ENCODE measurements at places on chromosomes 2 and 18.

DNA sequence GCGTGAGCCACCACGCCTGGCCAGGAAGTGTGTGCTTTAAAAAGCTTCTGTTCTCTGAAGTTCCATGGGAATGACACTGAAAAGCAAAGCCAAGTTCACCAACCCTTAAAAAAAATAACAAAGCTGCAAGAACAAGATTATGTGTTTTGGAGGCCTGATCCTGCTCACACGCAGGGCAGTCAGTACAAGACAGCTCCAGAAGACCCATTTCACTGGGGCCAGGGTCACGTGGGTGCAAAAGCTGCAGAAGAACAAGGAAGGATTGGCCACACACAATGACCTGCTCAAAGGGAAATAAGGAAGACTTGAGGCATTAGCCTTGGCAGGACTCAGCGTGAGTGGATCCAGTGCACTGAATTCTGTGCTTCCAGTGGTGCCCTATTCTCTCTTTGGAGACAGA is 187.9 kb downstream of the NCK2 start:
- DNase-seq: no peak

DNA sequence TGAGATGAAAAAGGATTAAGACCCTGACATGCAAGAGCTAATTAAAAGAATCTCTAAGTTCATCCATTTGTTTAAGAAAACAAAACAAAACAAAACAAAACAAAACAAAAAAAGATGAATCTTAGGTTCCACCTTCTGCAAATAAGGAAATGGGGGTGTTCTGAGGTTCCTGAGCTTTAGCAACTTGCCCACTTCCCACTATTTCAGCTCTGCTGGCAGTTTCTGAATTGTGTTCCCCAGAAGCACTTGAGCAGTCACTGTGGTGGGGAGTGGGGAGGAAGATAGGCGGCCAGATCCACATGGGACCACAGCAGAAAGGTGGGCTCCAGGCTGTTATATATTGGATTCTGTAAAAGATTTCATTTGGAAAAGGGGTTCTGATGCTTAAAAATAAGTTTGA is 20.3 kb downstream of the INO80C start:
- peak; percentile 61 for DNase-seq

DNA sequence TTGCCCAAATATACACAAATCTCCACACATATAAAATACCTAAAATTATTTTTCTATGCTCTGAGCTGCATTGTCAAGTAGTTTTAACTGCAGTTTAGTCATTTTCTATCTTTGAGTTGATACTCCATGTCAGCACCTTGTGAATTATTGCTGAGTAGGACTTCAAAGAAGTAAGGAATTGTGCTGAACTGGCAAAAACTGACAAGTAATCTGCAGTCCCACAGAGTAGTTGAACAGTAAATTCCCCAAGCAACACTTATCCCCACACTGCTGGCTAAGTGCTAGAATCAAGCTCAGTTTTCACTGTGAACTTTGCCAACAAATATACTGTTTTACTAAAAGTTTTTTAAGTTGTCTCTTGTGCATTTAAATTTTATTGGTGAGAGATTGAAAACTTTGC is 141.8 kb upstream of the ST6GAL2 start:
- no peak for DNase-seq

GRCh38 chr2:173741759-173742158 is 223.4 kb downstream of the SP3 start:
- peak; percentile 20 for DNase-seq

DNA sequence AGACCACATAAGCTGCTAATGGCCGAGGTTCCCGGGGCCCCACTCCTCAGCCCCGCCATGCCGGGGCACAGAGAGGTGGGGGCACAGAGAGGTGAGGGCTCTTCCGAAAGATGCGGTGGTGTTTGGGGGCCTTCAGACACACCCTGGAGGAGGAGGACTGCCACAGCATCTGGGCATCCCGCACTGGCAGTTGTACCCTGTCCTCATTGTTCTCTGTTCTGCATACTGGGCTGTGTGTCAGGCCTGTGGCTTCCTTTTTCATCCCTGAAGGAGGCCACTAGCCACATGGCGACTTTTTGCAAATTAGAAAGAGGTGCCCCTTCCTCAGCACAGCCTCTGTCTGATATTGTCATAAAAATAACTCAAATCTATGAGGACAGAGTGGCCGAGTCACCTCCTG is 150.1 kb downstream of the CTIF start:
- no peak for DNase-seq

GRCh38 chr2:69471793-69472192 is 34.6 kb upstream of the NFU1 start:
- no peak for DNase-seq

DNA sequence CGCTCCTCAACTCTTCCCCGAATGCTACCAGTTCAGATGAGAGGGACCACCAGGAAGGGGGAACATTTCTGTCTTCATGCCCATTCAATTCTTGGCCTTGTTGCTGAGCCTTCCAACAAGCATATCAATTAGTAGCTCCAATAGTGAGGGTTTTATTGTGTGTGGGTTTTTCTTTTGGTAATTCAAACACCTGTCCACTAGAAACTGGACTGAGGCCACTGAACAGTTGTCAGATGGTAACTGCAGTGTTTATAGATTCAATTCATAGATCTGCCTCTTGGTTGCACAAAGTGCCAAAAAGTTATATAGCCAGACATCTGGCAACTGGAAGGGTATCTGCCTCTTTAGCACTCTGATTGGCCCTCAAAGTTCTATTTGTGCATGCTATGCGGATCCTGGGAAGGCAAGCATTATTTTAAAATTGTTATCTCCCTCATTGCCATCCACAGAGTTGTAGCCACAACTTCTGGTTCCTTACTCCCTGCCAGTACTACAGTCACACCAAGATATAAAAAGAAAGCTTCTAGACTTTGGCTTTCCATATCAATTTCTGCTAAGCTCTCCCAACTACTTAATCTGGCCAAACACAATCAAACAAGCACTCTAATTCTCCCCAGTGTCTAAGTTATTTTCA is 83.3 kb upstream of the ZNF521 start:
- DNase-seq: no peak

DNA sequence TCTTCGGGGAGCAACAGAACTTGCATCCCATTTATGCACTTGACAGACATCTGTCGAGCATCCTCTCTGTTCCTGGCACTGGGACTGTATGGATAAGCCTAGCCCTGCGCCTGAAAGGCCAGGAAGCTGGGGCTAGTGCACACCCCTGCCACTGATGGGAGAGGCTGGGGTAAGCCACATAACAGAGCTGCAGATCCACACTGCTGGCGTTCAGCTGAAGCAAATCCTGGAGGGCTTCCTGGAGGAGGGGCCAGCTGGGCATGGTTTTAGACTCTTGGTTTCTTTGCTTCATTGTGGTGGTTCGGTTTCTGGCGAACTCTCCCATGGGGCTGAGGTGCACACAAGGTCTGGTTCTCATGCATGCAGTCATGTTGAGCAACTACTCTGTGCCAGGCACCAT is 45.5 kb upstream of the FOSL2 start:
- DNase-seq: no peak

GRCh38 chr2:238580486-238580885 is 153.8 kb downstream of the ASB1 start:
- no peak for DNase-seq

GRCh38 chr2:105870062-105870461 is 125.3 kb downstream of the NCK2 start:
- DNase-seq: no peak

GRCh38 chr2:19536136-19536535 is 177.7 kb upstream of the OSR1 start:
- no peak for DNase-seq

DNA sequence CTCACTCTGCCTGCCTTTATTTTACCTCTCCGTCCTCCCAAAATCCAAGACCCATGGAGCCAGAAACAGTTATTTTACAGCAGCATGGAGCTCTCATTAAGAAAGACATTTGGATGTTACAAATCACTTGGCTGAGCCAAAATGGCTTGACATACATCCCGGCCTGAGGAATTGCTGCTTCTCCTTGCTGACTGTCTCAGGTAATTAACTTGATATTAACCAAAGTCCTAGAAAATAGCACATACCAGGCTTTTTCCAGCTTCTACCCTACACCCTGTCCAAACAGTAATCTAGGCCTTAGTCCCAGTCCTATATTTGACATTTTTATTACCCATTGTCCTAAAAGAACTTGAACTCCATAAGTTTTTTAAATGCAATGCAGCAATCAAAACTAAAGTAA is 205.0 kb downstream of the TMX3 start:
- no peak for DNase-seq

GRCh38 chr2:97720746-97721145 is 7.4 kb downstream of the ZAP70 start:
- DNase-seq: no peak

- DNase-seq: no peak
These were observed 1045.7 kb upstream of the CELF4 start for GRCh38 chr18:38611036-38611964.

GRCh38 chr2:215973954-215974699 is 39.2 kb downstream of the MREG start:
- DNase-seq: peak; percentile 60

GRCh38 chr18:13272416-13272815 is 53.9 kb downstream of the LDLRAD4 start:
- no peak for DNase-seq

- no peak for DNase-seq
These were observed 60.1 kb downstream of the FMNL2 start for GRCh38 chr2:152395103-152395502.

DNA sequence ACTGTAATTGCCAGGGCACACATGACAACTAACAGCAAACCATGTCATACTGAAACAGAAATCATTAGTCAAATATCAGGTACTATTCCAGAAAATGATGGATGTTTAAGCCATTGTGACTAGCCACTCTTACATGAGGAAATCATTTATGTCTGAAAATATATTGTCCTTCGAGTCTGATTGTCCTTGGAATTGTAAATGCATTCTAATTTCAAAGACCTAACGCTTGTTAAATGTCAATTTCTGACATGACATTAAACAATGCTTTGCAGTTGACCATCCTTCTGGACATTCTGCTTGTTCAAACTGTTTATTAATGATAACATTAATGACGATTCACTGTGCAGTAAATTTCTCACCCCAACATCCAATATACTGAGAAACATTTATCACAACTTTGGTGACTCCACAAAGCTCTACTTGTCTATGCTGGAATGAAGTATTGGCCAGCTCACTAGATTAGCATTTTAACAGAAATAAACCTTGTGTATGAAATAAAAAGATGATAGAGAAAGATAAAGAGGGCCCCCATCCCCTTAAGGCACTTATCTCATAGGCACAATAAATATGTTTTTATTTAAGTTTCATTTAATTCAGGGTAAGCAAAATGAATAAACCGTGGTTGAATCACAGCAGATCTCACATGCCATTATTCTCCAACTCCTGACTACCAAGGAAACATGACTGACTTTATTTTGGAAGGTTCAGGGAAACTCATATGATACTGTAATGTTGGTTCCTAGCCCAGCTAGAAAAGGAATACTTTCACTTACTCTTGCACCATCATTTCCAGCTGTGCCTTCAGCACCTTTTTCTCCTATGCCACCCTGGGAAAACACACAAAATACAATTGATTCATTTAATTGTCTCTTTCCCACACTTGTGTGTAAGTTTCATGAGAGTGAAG is 82.3 kb downstream of the COL3A1 start:
- no peak for DNase-seq

DNA sequence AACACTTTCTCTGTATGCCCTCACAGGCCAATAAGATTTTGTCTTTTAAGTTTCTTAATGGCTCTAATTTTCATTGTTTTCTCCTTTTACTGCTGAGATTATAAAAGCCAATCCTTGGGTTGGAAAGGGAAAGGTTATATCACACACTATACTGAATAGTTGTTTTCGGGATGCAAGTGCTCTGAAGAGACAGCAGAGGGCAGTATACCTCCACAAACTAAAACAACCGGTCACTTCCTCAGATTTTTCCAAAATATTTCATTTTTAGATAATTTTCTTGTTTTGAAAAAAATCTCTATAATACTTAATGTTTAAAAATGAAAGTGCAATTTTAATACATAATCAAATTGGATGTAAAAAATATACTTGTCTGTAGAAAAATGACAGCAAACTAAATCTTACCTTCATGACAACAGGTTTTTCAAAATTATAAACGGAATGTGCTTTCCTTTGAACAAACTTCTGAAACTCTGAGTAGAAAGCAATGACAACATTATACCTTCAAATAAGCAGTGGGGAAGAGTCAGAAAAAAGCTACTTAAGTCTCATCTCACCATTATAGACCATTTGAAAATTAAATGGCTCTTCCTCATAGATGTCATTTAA is 82.7 kb downstream of the ORC4 start:
- peak; percentile 68 for DNase-seq

DNA sequence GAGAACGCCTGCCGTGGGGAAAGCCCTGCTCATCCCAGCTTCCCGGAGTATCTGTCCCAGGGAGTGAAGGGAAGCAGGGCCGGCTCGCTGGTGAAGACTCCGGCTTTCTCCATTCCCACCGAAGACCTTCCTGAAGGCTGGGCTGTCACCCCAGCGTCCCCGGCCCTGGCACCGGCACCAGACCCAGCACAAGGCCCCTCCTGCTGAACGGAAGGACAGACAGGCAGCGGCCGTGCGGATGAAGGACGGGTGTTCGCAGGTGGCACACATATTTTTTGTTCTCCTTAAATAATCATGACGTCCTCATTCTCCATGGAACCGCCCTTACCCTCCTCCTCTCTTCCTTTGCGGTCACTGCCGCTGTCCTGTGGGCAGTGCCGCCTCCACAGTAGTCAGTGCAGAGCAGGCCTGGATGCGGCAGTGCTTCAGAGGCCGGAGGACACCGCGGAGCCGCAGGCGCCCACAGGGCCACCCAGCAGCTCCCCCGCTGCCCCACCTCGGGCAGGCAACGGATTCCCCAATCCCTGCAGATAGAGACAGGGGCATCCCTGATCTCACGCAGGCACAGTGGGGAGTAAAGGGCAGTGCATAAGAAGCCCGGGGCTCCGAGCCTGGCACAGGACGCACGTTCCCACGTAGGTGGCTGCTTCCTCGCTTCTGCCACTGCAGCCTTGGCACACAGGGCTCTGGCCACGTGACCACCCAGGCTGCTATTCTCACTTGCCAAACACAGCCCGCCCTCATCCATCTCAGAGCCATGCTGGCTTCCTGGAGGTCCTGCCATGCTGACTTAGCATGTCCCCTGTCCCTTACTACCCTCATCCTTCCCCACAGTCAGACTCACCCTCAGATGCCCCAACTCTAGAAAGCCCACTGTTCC is 229.7 kb downstream of the EIPR1 start:
- DNase-seq: no peak

DNA sequence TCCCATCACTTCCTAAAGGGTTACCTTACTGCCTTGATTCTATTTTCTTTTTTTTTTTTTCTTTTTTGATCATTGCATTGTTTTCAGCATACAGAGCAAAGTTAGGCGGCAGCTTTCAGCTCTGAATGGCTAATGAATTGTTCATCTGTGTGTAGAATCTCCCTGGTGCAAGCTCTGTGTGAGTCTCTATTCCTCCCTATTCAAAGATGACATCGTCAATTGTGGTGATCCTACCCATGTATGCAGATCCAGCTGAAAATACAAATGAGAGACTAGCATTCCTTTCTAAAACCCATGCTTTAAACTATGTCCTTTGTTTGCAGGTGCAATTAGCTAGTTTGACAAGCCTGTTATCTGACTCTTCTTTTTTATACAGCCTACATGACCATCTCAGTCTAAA is 539.0 kb downstream of the ARHGAP15 start:
- DNase-seq: no peak

- no peak for DNase-seq
These were observed 32.2 kb downstream of the QPCT start for GRCh38 chr2:37376421-37377186.

GRCh38 chr2:130152816-130153595 is 8.1 kb upstream of the CCDC74B start:
- no peak for DNase-seq

All from RKO (cell line).